Cardiac muscle cell (in vitro differentiated cells and primary cell): ENCODE measurements at places on chromosomes 1 and 21.

DNA sequence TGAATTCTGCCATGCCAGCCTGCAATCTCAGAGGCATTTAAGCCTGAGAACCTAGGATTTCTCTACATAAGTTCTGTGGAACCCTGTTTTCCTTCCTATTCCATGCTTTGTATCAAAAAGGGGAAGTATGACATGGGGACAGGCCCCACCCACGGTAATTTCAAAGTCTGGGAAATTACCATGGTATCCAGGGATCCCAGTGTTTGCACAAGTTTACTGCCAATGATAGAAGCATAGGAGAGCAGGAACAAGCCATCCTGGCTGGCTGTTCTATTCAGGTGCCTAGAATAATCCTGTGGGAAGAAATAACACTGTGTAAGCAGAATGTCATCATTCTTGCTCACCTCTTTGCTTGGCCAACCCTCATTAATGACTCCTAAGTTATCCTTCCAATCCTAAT lies 53.8 kb upstream of the ATP1B1 start:
- no peaks in the 10 kb centered on the region for H3K36me3 ChIP-seq
- H3K27ac ChIP-seq = no peak overlapping the region
- H3K4me3 ChIP-seq = no peak overlapping the region
- peaks cover 8% of the 10 kb centered on the region for H3K4me1 ChIP-seq
- H3K27me3 ChIP-seq = no peaks in the 10 kb centered on the region

GRCh38 chr1:165117482-165117881 lies 239.0 kb downstream of the LMX1A start:
- H3K27me3 ChIP-seq = peaks cover 80% of the 10 kb centered on the region
- no peaks in the 10 kb centered on the region for H3K4me1 ChIP-seq
- no peaks in the 10 kb centered on the region for H3K36me3 ChIP-seq
- peak overlapping the region; percentile 8 for H3K4me3 ChIP-seq

DNA sequence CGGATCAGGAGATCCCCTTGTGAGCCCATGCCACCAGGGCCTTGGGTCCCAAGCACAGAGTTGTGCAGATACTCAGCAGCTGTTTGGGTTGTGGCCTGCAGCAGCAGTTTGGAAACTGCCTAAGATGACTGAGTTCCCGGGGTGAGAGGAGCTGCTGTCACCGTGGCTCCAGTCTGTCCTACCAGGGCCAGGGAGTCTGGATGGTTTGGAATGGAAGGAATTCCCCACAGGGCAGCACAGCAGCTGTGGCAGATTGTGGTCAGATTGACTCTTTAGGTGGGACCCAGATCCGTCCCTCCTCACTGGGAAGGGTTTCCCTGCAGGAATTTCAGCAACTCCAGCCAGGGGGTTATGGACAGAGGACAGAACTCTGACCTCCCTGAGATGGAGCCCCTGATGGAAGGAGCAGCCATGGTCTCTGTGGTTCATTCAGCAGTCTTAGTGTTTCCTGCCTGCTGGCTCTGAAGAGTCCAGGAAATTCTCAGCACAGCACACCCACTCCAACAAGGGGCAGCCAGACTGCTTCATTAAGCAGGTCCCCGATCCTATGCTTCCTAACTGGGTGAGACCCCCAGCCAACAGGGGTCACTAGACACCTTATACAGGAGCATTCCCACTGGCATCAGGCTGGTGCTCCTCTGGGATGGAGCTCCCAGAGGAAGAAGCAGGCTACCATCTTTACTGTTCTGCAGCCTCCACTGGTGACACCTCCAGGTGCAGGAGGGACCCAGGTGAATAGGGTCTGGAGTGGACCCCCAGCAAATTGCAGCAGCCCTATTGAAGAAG lies 51.5 kb upstream of the TNFSF4 start:
- no peak overlapping the region for H3K4me3 ChIP-seq
- H3K36me3 ChIP-seq = no peaks in the 10 kb centered on the region
- H3K27ac ChIP-seq = no peak overlapping the region
- no peaks in the 10 kb centered on the region for H3K4me1 ChIP-seq
- DNase-seq = no peak

DNA sequence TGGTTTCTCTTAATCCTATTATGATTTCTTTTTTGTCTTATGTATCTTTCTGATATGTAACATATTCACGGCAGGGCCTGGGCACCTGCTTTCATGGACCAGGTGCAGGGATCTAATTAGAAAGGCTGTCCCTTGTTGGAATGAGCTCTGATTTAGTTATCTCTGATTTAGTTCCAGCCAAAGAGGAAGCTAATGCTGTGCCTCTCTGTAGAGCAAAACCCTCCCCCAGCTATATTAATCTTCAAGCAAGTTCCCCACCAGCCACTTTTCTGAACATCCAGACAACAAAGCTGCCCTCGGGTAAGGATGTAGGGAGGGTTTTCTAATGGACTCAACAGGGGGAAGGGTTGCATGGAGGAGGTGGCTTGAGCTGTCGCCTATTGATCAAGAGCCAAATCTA lies 6.1 kb downstream of the TSACC start:
- H3K36me3 ChIP-seq = no peaks in the 10 kb centered on the region
- no peak overlapping the region for H3K4me3 ChIP-seq
- DNase-seq = no peak
- H3K27ac ChIP-seq = no peak overlapping the region
- H3K4me1 ChIP-seq = no peaks in the 10 kb centered on the region

DNA sequence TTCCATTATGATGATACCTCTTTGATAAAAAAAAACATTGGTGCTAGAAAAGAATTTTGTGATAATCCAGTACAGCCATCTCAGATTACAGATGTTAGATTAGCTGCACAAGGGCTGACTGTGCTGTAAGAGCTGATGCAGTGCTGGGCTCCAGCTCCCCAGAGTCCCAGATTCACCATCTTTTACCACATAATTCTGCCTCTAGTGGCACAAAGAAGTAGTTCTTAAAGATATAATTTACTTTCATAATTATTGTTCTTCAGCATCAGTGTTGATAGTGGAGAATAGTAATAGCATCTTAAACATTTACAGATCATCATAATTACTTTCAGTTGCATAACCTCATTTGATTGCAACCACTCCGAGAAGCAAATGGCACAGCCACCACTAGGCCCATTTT lies 262.1 kb downstream of the BRINP2 start:
- no peak for DNase-seq
- no peak overlapping the region for H3K4me3 ChIP-seq
- H3K4me1 ChIP-seq = no peaks in the 10 kb centered on the region
- H3K36me3 ChIP-seq = no peaks in the 10 kb centered on the region
- H3K27ac ChIP-seq = no peak overlapping the region

- H3K27ac ChIP-seq = no peak overlapping the region
- no peaks in the 10 kb centered on the region for H3K27me3 ChIP-seq
- H3K36me3 ChIP-seq = no peaks in the 10 kb centered on the region
- no peaks in the 10 kb centered on the region for H3K4me1 ChIP-seq
Measured at GRCh38 chr1:83511146-83511726, 487.7 kb downstream of the TTLL7 start.
